Sigmoid colon (tissue), 7 donors: ENCODE measurements at places on chromosomes 12 and 14. TPM values are rescaled to one million over a fixed set of nuclear protein-coding genes. Genes with fewer than 3 reads are reported as not detected.
A peak's percentile ranks its signal among the peaks of the same experiment; 100 is the strongest.

The USP44 gene
- total RNA-seq: 6.1 TPM

The CISTR gene
- total RNA-seq: not detected

The FGD4 gene
- 16.8 TPM for total RNA-seq

The TAS2R7 gene
- total RNA-seq: not detected

The KRT73 gene
- not detected for total RNA-seq

DNA sequence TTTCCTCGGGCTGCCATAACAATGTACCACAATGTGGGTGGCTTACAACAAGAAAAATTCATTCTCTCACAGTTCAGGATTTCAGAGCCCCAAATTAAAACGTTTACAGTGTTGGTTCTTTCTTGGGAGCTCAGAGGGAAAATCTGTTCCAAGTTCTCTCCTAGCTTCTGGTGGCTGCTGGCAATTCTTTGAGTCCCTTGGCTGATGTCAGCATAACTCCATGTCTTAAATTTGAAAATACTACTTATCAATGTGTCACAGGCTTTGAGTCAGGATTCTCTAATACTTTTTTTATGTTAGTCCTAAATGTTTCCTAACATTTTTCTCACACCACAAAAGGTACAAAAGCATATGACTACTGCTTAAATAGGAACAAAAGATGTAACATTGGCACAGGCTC lies 198.4 kb upstream of the ATXN7L3B start:
- no peak overlapping the region for H3K27ac ChIP-seq
- H3K4me3 ChIP-seq: no peak overlapping the region
- H3K36me3 ChIP-seq: no peaks in the 10 kb centered on the region
- H3K27me3 ChIP-seq: no peaks in the 10 kb centered on the region

DNA sequence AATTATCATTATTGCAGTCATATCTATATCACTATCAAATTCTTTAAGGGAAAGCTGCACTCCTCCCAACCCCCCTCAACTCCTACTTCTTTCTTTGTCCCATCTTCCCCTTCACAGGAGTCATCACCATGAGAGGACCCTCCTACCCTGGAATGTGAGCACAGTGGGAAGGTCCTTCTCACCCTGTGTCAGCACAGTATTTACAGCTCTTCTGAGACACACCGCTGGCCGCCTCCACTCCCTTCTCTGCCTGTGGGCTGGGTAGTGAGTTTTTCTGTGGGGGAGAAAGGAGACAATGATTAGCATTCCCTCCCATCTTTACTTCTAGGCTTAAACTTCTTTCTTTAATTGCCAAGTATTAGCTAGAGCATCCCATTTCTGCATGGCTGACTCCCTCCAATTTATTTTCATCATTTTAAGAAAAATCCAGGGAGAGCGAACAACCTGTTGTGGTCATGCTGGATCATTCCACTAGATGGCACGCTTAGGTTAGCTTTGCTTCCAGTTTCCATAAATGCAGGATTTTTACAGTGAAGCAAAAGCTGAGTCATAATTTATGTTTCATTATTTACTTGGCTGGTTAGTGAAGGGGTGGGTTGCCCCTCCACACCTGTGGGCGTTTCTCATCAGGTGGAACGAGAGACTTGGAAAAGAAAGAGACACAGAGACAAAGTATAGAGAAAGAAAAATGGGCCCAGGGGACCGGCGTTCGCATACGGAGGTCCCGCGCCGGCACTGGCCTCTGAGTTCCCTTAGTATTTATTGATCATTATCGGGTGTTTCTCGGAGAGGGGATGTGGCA lies 188.5 kb downstream of the ALX1 start:
- H3K4me3 ChIP-seq: peak overlapping the region; percentile 50
- DNase-seq: no peak
- H3K36me3 ChIP-seq: no peaks in the 10 kb centered on the region
- H3K27ac ChIP-seq: no peak overlapping the region
- H3K27me3 ChIP-seq: no peaks in the 10 kb centered on the region

- H3K27me3 ChIP-seq: no peaks in the 10 kb centered on the region
- peaks cover 25% of the 10 kb centered on the region for H3K36me3 ChIP-seq
- peak; percentile 100 for DNase-seq
Observed at GRCh38 chr12:57520053-57520818, at the start of gene DDIT3. Gene DDIT3 (minus strand): TSS chr12:57520514. CDS start chr12:57517406, 3,108 bp downstream.

DNA sequence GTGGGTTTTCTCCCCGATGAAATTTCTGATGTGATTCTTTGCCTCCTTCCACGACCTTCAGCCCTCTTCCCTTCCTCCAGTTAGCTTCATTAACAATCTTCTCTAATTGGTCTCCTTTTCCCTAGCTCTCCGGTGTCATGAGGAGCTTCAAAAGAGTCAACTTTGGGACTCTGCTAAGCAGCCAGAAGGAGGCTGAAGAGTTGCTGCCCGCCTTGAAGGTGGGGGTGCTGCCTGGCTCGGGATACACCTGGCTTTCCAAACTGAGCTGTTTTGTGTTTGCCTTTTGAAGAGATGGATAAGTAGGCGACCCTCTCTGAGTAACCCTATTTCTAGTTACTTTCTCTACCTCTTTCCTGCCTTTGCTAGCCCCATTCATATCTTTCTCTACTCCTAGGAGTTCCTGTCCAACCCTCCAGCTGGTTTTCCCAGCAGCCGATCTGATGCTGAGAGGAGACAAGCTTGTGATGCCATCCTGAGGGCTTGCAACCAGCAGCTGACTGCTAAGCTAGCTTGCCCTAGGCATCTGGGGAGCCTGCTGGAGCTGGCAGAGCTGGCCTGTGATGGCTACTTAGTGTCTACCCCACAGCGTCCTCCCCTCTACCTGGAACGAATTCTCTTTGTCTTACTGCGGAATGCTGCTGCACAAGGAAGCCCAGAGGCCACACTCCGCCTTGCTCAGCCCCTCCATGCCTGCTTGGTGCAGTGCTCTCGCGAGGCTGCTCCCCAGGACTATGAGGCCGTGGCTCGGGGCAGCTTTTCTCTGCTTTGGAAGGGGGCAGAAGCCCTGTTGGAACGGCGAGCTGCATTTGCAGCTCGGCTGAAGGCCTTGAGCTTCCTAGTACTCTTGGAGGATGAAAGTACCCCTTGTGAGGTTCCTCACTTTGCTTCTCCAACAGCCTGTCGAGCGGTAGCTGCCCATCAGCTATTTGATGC lies 797 bp downstream of the ESPL1 start:
- DNase-seq: no peak
- no peaks in the 10 kb centered on the region for H3K4me1 ChIP-seq
- no peaks in the 10 kb centered on the region for H3K36me3 ChIP-seq
- H3K4me3 ChIP-seq: peak overlapping the region; percentile 55

DNA sequence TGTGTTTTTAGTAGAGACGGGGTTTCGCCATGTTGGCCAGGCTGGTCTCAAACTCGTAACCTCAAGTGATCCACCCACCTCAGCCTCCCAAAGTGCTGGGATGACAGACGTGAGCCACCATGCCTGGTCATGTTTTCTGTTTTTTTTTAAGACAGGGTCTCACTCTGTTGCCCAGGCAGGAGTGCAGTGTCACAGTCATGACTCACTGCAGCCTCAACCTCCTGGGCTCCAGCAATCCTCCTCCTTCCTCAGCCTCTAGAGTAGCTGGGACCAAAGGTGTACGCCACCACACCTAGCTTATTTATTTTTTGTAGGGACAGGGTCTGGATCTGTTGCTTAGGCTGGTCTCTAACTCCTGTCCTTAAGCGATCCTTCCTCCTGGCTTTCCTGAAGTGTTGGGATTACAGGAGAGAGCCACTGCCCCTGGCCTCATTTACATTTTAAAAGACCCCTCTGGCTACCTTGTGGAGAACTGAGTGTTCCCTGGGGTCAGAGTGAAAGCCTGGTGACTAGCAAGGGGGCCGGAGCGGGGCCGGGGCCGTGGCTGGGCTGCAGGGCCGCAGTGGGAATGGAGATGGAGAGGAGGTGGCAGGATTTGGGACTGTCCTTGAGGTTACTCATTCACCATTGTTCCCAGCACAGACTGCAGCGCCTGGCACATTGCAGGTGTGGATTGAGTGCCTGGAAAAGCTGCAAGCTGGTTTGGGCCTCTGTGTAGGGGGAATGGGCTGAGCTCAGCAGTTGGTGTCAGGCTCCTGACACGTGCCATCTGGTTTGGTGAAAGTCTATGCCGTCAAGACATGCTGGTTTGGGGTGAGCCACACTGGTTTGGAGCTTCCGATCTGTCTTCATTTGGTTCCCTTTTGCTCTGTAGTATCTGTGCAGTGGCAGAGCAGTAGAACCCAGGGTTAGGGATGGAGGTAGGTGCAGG lies 18.1 kb downstream of the KMT5A start:
- H3K27me3 ChIP-seq: no peaks in the 10 kb centered on the region
- peaks cover 37% of the 10 kb centered on the region for H3K36me3 ChIP-seq
- DNase-seq: no peak
- H3K4me1 ChIP-seq: peaks cover 27% of the 10 kb centered on the region
- H3K4me3 ChIP-seq: no peak overlapping the region

DNA sequence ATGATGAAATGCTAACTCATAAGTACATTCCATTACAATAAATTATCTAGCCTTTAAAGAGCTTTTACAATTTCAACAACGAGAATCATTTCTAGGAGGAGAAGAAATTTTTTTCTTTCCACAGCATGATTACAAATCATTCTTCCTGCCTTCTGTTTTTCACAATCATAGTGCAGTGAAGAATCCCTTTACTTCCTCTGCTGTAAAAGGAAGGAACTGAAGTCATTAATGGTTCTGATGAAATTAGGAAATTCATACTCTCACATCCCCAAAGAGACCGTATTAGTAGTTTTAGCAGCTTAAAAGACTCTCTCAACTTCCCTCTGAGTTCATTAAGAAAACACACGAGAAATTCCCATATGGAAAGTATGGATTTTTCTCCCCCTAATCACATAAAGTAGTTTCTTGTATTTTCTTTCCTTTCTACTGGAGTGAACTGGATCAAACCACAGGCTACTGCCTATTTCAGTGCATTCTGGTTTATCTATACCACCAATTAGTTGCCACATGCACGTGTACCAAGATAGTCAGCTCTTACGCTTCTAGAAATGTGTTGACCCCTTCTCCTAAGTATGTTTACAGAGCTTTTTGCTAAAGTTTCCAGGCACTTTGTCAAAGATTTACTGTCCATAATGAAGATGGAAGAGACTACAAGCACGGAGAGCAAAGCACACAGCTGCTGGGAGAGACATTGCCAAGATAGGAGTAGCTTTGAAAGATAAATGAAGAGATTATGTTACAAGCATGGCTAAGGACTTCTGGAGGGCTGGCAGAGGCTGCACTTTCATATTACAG lies 58.9 kb upstream of the KITLG start:
- no peak for DNase-seq
- no peaks in the 10 kb centered on the region for H3K27me3 ChIP-seq
- H3K36me3 ChIP-seq: no peaks in the 10 kb centered on the region
- H3K27ac ChIP-seq: peak overlapping the region; percentile 76

DNA sequence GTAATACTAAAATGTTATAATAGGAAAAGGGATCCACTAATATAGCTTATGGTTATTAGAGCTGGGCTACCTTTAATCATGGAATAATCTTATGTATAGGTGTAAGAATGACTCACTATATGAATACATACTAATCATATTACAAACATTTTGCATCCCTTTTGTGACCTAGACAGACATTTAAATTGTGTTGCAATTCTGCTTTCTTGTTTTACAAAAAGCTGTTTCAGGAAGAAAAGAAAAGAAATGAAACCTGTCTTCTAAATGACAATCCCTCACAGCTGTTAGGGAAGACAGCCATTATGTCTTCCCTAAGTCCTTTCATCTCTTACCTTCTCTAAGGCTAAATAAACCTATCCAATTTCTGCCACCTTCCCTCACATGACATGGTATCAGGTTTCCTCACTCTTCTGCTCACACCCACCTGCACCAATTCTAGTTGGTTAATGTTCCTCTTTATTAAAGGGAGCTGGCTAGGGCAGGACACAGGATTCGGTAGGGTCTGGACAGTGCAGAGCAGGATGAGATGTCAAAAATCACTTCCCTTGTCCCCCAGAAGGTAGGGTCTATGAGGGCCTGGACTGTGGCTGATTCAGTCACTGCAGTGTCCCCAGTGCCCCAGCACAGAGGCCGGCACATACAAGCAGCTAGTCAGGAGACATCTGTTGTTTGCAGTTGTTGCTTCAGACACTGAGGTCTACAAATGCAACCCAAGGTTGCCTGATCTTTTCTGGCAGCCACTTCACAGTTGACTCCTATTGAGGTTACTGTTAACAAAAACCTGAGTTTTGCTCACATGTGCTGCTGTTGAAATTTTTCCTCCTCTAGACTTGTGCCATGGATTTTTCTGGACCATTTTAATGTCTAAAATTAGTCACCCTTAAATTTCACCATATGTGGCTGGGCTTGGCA lies 3.7 kb downstream of the DHRS7 start:
- no peaks in the 10 kb centered on the region for H3K27me3 ChIP-seq
- peaks cover 32% of the 10 kb centered on the region for H3K4me1 ChIP-seq
- H3K27ac ChIP-seq: no peak overlapping the region
- no peak overlapping the region for H3K4me3 ChIP-seq
- H3K36me3 ChIP-seq: no peaks in the 10 kb centered on the region
